ENCODE measurements at places on chromosomes 7 and 10.

GRCh38 chr7:114048386-114049235 is 129.8 kb upstream of the PPP1R3A start:
- peak; percentile 38 for DNase-seq

DNA sequence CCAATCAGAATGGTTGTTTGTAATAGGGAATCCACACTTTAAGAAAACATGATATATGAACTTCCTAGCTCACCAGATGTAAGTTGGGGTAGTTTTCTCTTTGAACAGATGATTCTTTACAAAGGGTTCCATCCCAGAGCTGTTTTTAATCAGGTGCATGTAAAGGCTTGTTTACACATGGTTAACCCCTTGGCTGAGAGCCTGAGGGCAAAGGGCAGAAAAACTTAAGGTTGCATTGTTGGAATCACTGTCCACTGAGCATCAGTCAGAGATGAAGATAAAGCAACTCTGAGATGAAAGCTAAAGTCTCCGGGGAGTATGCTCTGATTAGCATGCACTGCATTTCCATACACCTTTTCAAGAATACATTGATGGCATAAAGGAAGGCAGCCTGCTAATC is 518.2 kb downstream of the SORCS3 start:
- DNase-seq = no peak

- DNase-seq = peak; percentile 79
These were observed 14.5 kb downstream of the CAPZA2 start for GRCh38 chr7:116876664-116877442.

- no peak for DNase-seq
These were observed 686.1 kb upstream of the IGFBP3 start for GRCh38 chr7:46607176-46607575.

GRCh38 chr10:48317321-48317990 is 11.0 kb downstream of the MAPK8 start:
- no peak for DNase-seq

- DNase-seq = no peak
These were observed 147.2 kb upstream of the PFKP start for GRCh38 chr10:2920168-2920567.

DNA sequence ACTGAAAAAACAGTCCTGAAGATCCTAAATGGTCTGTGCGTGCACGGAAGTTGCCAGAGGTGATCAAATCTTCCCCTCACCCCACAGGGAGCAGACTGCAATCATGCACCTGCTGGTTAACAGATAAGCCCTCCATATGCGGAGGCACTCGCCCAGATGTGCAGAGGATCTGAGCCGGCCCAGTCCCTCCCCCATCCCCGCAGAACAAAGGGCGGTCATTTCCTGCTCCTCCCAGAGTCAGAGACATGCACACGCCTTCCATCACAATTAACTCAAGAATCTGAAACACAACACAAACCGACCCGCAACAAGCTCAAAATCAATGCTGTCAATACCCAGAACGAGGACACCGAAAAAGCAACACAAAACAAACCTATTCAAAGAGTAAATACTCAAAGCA is 24.2 kb downstream of the CRTAC1 start:
- no peak for DNase-seq

- DNase-seq = no peak
These were observed 127.9 kb downstream of the KMT2C start for GRCh38 chr7:152307902-152308301.

- no peak for DNase-seq
These were observed 51.0 kb upstream of the OSBPL3 start for GRCh38 chr7:25031007-25031406.

DNA sequence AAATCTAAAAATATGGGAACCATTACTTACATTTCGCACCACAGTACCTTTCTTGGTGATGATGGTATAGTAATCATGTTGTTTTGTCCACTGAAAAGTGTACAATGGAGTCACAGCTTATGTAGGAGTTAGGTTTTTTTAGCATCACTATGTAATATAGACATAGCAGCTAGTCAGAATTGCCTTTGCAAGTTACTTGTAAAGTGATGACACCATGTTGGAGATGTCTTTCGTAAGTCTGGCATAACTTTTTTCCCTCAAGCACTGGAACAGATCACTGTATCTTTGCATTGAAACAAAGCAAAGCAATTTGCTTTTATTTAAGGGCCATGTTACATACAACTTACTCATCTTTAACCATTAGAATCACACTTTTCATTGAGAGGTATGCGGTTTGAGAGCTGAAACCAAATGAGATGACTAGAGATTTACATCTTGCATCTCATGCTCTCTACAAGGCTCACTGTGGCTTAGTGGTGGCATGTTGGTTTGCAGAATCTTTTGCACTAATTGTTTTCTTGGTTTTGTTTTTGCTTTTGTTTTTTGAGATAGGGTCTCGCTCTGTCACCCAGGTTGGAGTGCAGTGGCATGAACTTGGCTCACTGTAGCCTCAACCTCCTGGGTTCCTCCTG is 18.3 kb downstream of the UBN2 start:
- no peak for DNase-seq

GRCh38 chr10:88261152-88261551 is 322.0 kb downstream of the RNLS start:
- DNase-seq = no peak

- DNase-seq = no peak
These were observed 94.8 kb upstream of the CDK13 start for GRCh38 chr7:39855325-39855674.

- no peak for DNase-seq
These were observed 41.1 kb upstream of the GARS1 start for GRCh38 chr7:30553546-30553945.

DNA sequence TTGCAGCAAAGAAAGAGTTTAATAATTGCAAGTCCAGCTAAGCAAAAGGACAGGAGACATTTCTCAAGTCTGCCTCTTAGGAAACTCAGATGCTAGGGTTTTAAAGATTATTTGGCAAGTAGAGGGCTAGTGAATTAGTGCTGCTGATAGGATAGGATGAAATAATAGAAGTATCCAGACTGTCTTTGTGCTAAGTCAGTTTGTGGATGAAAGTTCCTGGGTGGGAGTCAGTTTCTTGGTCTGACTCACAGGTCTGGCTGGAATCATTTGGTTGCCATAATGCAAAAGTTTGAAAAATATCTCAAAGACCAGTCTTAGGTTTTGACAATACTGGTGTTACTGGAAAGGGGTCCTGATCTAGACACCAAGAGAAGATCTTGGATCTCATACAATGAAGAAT is 42.6 kb upstream of the INHBA start:
- DNase-seq = peak; percentile 63

- DNase-seq = no peak
These were observed 153.0 kb downstream of the GRK5 start for GRCh38 chr10:119360181-119360921.

DNA sequence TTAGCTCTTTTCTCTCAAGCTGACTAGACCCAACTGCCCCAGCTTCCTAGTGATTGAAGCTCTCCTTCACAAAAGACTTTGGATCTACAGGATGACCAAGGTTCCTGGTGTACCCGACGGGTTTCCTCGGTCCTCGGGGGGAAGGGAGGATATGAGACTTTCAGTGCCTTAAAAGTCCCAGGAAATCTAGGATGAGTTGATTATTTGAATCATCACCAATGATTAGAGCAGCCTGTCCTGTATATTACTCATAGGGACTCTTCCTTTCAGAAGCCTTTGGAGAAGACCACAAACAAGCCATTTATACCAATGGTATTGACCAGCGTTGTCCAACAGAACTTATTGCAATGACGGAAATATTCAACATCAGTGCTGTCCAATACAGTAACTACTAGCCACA is 6.1 kb upstream of the ACTA2 start:
- no peak for DNase-seq

GRCh38 chr7:120272701-120273475 is at the start of gene KCND2:
TSS of gene KCND2 (plus strand) at chr7:120273175.
- DNase-seq = peak; percentile 37

- no peak for DNase-seq
These were observed 59.8 kb downstream of the SEPTIN7 start for GRCh38 chr7:35860664-35861063.

DNA sequence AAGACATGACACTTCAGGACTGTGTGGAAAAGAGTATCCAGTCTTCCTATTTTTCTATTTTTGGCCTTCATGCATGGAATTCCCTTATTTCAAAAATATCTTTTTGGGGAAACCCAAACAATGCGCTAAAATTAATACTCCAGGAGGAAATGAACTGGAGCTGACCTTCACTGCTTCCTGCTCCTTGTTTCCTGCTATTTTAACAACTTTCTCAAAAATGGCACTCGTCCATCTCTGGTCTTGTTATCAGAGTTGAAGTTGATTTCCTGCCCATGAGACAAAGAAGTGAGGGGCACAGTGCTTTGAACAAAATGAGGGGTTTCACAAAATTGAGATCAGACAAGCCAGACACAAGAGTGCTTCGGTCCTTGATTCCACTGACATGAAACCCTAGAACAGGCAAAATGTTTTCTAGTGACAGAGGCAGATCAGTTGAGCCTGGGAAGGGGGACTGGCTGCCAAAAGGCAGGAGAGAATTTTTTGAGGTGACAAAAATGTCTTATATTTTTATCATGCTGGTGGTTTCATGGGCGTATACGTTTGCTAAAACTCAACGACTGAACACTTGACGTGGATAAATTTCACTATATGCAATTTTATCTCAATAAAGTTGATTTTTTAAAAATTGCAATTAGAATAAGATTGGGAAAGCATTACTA is 193.2 kb downstream of the CREB5 start:
- no peak for DNase-seq
